ENCODE measurements at places on chromosomes 2 and 18.
A peak's percentile ranks its signal among the peaks of the same experiment; 100 is the strongest.

- DNase-seq, result no peak
Observed at GRCh38 chr2:147713349-147713748, 131.5 kb upstream of the ACVR2A start.

DNA sequence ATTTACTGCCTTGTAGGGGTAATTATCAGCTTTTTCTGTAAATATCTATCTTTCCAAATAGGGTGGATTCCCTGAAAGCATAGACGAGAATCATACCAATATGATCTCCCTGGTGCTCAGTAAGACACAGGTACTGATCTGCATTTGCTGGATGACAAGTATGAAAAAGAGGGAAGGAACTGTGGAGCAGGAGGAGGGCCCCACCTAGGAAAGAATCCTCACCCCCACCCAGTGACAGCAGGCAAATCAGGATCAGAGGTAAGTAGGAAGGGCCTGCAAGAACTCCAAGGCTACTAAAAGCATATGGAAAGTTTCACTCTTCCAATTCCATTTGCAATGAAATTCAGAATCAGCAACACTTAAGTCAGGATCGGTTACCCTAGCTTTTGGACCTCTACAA, 42.3 kb downstream of the METTL8 start:
- no peak for DNase-seq

GRCh38 chr2:1701556-1702185, 42.6 kb downstream of the PXDN start:
- no peak for DNase-seq

- DNase-seq, result no peak
Observed at GRCh38 chr2:120887741-120888231, 152.1 kb downstream of the GLI2 start.

- no peak for DNase-seq
Observed at GRCh38 chr2:190138032-190138431, 75.5 kb upstream of the MSTN start.

DNA sequence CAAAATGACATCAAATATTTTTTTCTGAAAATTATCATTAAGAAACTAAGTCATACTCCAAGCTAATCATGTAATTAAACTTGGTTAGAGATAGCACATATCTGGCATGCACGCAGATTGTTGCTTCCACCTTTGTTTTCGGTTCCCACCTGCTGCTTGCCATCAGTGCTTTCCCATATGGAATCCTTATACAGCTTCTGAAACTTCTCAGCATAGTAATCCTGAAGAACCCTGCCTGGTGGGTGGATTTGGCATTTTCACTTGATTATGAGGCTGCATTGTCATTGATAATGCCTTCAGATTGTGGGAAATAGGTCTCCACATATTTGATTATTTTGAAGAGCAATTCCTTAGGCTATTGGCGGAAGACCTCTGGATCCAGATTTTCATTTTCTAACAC, 47.5 kb downstream of the ZC3H6 start:
- DNase-seq, result no peak

GRCh38 chr2:227862227-227862740, 9.1 kb upstream of the DAW1 start:
- no peak for DNase-seq

GRCh38 chr2:5701266-5701665, 9.1 kb downstream of the SOX11 start:
- no peak for DNase-seq

DNA sequence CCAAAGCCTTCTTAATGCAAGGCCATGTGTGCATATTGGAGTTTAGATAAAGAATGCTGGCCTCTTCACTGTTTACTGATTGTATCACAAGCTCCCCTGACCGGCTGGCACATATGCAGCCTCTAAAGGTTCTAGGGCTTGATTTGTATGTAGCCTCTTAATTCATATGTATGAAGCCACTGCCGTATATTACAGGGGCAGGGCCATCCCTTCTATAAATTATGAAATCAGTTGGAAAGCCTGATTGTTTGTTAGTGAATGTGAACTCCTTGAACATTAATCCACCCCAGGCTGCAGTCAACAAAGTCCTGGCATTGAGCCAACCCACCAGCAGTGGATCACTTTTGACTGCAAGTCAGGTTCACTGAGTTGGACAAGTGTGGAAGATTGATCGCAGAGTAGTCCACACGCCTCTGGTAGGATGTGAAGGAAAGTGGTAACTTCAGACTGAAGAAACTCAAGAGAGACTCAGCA, 61.6 kb upstream of the PARD3B start:
- no peak for DNase-seq

- no peak for DNase-seq
Observed at GRCh38 chr2:69579536-69579935, 64.0 kb downstream of the AAK1 start.

GRCh38 chr2:181129364-181130056, 149.1 kb downstream of the UBE2E3 start:
- DNase-seq, result no peak

GRCh38 chr2:238456449-238456848, 29.7 kb downstream of the ASB1 start:
- no peak for DNase-seq

- no peak for DNase-seq
Observed at GRCh38 chr2:8438996-8439395, 242.9 kb upstream of the ID2 start.

DNA sequence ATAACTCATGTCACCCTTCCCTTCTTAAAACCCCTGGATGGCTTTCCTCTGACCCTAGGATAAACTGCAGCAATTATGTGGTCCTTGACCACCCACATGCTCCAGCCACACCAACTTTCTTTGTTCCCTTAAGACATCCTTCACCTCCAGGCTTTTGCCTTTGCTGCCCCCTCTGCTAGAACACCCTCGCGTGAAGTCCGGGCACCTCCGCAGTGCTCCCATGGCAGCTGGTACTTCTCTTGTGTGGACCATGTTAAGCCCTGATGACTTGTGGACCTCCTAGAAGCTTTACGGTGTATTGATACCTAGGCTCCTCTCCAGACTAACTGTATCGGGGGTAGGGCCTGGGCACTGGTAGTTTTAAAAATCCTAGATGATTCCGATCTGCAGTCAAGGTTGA, 824 bp upstream of the ABHD1 start:
- no peak for DNase-seq

- DNase-seq, result no peak
Observed at GRCh38 chr2:138433995-138434951, 67.3 kb upstream of the SPOPL start.

- no peak for DNase-seq
Observed at GRCh38 chr2:206790311-206790935, 25.0 kb downstream of the FASTKD2 start.

- DNase-seq, result no peak
Observed at GRCh38 chr2:112343827-112344585, 68.6 kb downstream of the ZC3H6 start.

- no peak for DNase-seq
Observed at GRCh38 chr18:55283309-55283708, 304.7 kb downstream of the TCF4 start.

DNA sequence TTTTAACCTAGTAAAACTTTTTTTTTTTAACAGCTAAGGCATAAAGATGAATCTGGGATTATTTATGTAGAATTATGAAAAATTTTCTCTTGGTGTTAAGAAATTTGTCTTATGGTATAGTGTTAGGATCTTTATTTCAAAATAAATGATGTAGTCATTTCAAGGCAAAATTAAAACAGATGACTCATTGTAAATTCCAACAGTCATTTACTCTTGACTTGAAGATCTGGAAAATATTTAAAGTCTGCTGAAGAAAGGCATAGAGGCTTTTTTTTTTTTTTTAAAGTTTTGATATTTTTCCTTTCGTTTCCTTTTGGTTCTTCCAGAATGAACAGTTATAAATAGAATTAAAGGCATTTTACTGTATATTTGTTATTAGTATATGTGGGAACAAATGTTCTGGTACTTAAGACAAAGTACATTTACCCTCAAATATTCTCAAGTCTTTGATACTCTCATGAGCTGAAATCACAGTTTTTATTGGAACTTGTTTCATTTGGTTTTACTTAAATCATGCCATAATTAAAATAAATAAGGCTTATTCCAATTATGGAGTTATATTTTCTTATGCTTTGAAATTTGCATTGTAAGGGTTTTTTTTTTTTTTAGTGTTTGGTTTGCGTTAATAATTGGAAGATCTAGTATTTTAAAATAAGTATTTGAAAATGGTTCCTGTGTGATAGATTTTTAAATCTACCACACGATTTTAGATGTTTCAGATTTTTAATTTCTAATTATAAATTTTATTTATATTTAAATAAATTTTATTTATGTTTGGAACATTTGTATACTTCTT, 29.9 kb downstream of the GLS start:
- DNase-seq, result no peak

GRCh38 chr2:54757500-54757899, 34.0 kb downstream of the EML6 start:
- DNase-seq, result no peak

- DNase-seq, result no peak
Observed at GRCh38 chr2:204268971-204269370, 276.3 kb upstream of the PARD3B start.

DNA sequence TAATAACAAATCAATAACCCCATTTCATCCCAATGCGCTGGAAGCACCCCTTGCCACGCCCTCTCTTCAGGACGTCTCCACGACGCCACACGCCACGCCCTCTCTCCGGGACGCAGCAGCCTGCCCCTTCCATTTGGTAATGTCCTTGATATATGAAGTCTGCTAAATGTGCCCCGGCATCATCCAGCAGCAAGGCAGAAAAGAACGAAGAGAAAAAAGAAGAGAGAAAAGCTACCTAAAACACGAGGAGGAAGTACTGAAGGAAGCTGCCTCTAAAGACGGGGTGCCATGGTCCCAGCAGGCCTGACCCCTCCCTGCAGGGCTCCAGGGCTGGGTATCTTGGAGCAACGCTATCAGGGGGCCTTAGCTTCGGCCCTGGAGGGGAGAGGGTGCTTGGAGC, 41.8 kb downstream of the CNGA3 start:
- DNase-seq, result no peak

DNA sequence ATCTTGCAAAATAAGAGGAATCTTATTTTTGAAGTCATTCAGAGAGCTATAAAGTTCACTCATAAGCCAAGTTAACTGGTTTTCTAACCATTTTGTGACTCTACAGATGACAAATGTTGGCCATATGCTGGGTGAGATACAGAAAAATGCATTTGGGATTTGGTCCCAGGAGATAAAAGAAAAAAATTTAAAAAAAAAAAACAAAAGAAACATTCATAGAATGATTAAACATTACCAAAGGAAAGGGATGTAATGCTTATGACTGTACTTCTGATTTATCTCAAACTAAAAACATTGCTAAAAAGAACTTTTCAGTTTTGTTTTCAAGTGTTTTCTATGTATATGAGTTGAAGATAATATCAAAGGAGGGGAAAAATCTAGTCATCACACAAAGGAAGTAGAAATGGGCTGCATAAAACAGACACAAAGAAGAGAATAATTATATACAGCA, 43.1 kb downstream of the PELI1 start:
- DNase-seq, result no peak

DNA sequence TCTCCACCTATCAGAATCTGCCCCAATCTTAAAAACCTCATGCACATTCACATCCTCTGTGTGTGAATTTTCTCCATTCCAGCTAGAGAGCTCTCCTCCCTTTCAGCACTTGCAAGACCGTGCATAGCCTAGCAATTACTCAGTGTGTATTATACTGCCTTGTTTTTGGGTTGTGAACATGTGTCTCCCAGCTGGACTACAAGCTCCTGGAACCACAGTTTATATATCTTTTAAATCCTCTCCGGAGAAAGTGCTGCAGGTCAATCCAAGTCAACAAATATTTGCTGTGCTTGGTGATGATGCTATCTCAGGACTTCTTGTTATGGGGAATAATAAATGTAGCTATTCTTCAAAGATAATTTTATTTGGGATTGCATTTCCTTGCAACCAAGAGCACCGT, 58.2 kb upstream of the MEX3C start:
- no peak for DNase-seq

- DNase-seq, result no peak
Observed at GRCh38 chr18:11114653-11115052, 34.7 kb downstream of the PIEZO2 start.

DNA sequence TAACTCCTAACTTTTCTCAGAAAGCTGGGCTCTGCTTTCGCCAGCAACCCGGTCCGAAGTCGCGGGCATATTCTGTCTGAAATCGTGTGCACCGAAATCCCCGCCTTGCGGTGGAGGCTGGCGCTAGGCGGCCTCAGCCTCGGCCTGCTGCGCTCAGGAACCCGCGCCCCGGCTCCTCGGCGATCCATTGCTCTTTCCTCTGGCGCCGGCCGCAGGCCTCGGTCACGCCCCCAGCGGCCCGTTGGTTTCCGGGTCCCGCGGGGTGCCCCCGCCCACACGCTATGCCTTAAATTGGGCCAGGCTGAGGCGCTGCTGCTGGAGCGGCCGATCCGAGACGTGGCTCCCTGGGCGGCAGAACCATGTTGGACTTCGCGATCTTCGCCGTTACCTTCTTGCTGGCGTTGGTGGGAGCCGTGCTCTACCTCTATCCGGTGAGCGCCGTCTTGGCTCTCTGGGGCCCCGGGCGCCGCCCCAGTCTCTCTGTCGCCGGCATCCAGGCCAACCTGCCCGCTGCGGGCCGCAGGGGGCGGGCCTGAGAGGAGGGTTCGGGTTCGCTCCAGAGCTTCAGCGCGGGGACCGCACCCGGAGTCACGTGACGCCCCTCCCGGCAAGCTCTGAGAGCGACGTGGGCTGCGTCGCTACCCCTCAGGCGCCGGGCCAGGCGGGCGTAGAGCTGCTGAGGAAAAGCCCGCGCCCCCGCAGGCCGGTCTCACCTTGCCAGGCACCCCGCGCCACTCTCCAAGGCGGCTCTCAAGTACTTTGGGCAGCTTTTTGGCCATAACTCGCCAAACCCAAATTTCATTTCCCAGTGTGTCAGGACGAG, at the start of gene CYP20A1:
CYP20A1 (plus strand) TSS at position 315 of the 823 bp plus-strand sequence; CDS start at position 360, 45 bp downstream.
- DNase-seq, result peak; percentile 96

GRCh38 chr2:101947374-101947773, 44.4 kb upstream of the IL1R2 start:
- no peak for DNase-seq

DNA sequence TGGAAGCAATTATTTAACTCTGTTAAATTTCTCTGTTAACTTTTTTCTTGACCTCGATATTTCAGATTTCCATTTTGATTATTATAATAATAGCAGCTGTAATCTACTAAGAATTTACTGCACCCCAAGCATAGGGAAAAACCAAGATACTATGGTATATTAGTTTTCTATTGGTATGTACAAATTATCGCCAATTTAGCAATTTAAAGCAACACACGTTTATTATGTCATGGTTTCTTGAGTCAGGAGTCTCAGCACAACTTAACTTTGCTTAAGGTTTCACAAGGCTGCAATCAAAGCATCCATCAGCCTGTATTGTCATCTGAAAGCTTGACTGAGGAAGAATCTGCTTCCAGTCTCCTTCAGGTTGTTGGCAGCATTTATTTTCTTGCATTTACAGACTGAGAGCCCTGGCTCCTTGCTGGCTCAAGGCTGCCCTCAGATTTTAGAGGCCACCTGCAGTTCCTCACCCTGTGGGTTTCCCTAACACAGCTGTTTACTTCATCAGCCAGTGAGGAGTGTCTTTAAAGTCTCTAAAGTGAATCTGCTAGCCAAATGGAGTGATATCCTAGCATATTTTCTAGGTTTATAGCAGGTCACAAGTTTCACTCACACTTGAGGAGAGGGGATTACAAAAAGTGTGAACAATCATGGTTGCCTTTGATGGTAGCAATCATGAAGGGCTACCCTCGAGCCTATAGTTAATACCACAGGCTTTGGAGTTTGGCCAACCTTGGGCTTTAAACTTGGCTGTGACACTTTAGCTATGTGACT, 4.4 kb upstream of the VPS54 start:
- no peak for DNase-seq

GRCh38 chr2:25159949-25160348, 8.4 kb downstream of the POMC start:
- no peak for DNase-seq

Data from stimulated activated CD4-positive, alpha-beta T cell treated with anti-CD3 and anti-CD28 coated beads, Interleukin-12 subunit alpha, Interleukin-12 subunit beta, amount 100 ng/mL, for 4 hours (primary cell).